ENCODE measurements at places on chromosomes 7 and 10. TPM values are rescaled to one million over a fixed set of nuclear protein-coding genes. Genes with fewer than 3 reads are reported as not detected.

Gene ABCF2
- total RNA-seq, result 30.5 TPM

DNA sequence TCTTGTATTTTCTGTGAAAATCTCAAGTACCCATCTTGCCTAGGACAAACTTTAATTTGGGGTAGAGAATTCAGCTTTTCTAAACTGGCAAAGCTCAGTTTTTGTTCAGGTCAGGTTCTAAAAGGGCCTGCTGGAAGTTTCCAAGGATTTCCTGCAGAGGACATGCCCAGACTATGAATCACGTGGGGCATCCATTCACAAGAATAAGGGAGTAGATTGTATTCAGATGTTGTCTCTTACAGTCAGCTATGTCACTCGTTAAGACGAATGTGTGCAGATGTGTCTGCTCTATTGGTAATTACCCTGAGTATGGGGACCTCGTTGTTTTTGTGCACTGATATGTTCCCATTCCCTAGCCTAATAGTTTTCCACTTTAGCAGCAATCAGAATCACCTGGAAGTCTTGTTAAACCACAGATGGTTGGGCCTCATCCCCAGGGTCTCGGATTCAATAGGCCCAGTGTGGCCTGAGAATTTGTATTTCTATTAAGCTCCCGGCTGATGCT, 81.0 kb upstream of the ITPRID1 start:
- H3K4me3 ChIP-seq, result no peak overlapping the region
- no peak overlapping the region for H3K27ac ChIP-seq
- no peak for DNase-seq
- no peaks in the 10 kb centered on the region for H3K4me1 ChIP-seq
- peaks cover 77% of the 10 kb centered on the region for H3K27me3 ChIP-seq

- peak; percentile 12 for DNase-seq
- no peak overlapping the region for H3K4me3 ChIP-seq
- no peaks in the 10 kb centered on the region for H3K36me3 ChIP-seq
- no peak overlapping the region for H3K27ac ChIP-seq
These were observed 9.6 kb downstream of the GPRIN2 start for GRCh38 chr10:46546591-46547540.

- H3K4me1 ChIP-seq, result peaks cover 5% of the 10 kb centered on the region
- H3K36me3 ChIP-seq, result no peaks in the 10 kb centered on the region
- no peak overlapping the region for H3K27ac ChIP-seq
- H3K4me3 ChIP-seq, result no peak overlapping the region
- DNase-seq, result no peak
These were observed 128.5 kb upstream of the TNS3 start for GRCh38 chr7:47710201-47710935.

DNA sequence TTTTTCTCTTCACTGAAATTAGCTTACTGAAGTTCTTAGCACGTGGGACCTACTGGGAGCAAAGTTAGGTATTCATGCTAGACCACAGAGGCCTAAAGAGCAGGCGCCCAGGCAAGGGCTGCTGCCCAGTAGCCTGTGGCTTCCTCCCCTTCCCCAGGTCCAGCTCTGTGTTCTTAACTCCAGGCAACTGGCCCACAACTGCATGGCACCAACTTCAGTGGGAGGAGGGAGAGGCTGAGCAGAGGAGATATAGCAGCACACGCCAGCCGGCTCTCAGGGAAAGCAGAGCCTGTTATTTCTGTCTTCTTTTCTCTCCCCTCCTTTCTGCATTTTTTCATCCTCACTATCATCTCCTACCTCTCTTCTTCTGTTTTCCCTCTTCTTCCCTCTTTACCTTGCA, 67.4 kb downstream of the PCGF5 start:
- no peaks in the 10 kb centered on the region for H3K36me3 ChIP-seq
- peaks cover 40% of the 10 kb centered on the region for H3K4me1 ChIP-seq
- no peaks in the 10 kb centered on the region for H3K27me3 ChIP-seq
- no peak overlapping the region for H3K27ac ChIP-seq
- no peak for DNase-seq

GRCh38 chr7:149085866-149086265, 4.7 kb downstream of the ZNF786 start:
- no peaks in the 10 kb centered on the region for H3K36me3 ChIP-seq
- no peaks in the 10 kb centered on the region for H3K27me3 ChIP-seq
- peaks cover 15% of the 10 kb centered on the region for H3K4me1 ChIP-seq
- no peak overlapping the region for H3K4me3 ChIP-seq
- no peak for DNase-seq
- no peak overlapping the region for H3K27ac ChIP-seq

DNA sequence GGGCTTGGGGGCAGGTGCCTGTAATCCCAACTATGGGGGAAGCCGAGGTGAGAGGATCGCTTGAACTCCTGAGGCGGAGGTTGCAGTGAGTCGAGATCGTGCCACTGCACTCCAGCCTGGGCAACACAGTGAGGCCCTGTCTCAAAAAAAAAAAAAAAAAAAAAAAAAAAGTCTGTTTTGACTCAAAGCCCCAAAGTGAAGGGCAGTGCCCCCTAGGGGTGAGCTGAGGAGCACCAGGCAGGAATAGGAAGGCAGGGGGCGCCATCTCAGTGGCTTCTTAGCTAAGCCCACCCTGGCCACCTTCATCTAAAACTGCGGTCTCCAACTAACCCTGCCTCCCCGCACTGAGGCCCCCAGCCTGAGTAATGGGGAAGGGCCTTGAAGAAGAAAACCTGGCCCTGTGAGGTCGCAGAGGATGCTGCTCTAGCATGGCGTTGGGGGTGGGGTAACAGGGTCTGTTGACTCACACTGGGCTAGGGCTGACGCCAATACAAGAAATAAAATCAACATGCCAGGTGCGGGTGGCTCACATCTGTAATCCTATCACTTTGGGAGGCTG, 9.8 kb downstream of the PODXL start:
- peak overlapping the region; percentile 86 for H3K27ac ChIP-seq
- H3K27me3 ChIP-seq, result no peaks in the 10 kb centered on the region
- peaks cover 96% of the 10 kb centered on the region for H3K4me1 ChIP-seq
- H3K4me3 ChIP-seq, result no peak overlapping the region

GRCh38 chr10:80459047-80459865, 5.1 kb downstream of the TSPAN14 start:
- H3K4me3 ChIP-seq, result peak overlapping the region; percentile 99
- H3K27me3 ChIP-seq, result no peaks in the 10 kb centered on the region
- H3K36me3 ChIP-seq, result no peaks in the 10 kb centered on the region

GRCh38 chr10:6711408-6711841, 131.3 kb upstream of the PRKCQ start:
- DNase-seq, result no peak
- no peaks in the 10 kb centered on the region for H3K36me3 ChIP-seq

Gene JCAD
- 23.5 TPM for total RNA-seq

Gene GPR15LG
- total RNA-seq, result not detected
